Vagina (tissue), 2 donors: ENCODE measurements at places on chromosomes 6 and 20.

GRCh38 chr20:63350597-63351325 lies 10.4 kb downstream of the CHRNA4 start:
- DNase-seq = no peak

DNA sequence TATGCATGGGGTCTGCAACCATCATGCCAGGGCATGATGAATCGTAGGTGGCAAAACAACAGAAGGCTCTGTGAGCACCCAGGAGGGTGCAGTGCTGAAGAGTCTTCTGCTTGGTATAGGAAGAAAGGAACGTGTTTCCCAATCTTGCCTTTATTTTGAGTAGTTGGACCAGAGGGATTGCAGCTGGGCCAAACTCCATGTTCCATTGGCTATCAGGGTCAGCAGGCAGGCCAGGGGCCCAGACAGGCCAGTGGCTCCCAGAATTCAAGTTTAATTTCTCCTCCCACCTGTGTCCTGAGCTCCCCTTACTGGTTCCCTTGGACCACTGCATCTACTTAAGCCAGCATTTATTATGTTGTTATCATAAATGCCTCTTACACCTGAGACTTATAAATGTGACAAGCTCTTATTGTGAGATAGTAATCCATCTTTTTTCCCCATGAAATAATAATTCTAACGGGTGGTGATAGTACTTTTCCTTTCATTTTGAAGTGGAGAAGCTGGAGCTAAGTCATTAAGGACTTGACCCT lies 918 bp upstream of the TRIM38 start:
- no peak for DNase-seq

DNA sequence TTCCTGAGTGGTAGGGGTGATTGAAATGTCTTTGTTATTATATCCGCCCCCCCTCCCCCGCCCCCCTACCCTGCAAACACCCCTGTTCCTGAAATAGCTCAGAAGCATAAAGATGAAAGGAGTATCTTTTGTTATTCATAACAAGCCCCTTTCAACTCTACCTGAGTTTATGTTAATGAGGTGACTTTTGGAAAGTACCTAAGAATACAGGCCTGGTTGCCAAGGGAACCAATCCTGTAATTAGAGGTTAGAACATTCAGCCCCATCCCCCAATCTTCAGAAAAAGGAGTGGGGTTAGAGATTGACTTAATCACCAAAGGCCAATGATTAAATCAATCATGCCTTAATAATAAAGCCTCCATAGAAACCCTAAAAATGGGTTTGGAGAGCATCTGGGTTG lies 979.2 kb upstream of the GJE1 start:
- no peak for DNase-seq

- no peak for DNase-seq
Measured at GRCh38 chr20:1539816-1540419, 17.6 kb downstream of the SIRPD start.

- no peak for DNase-seq
Measured at GRCh38 chr6:53986165-53986720, 125.0 kb upstream of the MLIP start.
